ENCODE measurements at places on chromosomes 12 and 14.

- no peak for DNase-seq
Measured at GRCh38 chr12:15356951-15357364, 34.6 kb downstream of the PTPRO start.

DNA sequence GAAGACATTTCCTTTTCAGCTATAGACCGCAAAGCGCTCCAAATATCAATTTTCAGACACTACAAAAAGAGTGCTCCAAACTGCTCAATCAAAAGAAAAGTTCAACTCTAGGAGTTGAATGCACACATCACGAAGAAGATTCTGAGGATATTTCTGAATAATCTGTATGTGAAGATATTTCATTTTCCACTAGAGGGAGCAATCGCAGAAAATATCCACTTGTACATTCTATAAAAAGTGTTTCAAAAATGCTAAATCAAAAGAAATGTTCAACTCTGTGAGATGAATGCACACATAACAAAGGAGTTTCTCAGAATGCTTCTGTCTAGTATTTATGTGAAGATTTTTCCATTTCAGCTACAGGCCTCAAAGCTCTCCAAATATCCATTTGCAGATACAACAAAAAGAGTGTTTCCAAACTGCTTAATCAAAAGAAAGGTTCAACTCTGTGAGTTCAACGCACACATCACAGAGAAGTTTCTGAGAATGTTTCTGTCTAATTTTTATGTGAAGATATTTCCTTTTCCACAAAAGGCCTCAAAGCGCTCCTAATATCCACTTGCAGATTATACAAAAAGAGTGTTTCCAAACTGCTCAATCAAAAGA is 643.8 kb upstream of the ALG10B start:
- DNase-seq = no peak

DNA sequence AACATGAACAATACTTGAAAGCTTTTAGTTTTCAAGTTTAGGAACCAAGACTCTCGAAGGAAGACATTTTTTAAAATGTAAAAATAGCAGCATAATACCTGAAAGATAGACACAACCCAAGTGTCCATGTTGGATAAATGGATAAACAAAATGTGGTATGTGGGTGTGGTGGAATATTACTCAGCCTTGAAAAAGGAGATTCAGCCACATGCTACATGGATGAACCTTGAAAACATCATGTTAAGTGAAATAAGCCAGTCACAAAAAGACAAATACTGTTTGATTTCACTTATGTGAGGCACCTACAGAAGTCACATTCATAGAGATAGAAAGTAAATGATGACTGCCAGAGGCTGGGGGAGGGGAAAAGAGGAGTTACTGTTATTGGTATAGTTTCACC is 228.7 kb downstream of the FBXL14 start:
- no peak for DNase-seq

- no peak for DNase-seq
Measured at GRCh38 chr12:18723752-18724151, 14.1 kb downstream of the PLCZ1 start.

DNA sequence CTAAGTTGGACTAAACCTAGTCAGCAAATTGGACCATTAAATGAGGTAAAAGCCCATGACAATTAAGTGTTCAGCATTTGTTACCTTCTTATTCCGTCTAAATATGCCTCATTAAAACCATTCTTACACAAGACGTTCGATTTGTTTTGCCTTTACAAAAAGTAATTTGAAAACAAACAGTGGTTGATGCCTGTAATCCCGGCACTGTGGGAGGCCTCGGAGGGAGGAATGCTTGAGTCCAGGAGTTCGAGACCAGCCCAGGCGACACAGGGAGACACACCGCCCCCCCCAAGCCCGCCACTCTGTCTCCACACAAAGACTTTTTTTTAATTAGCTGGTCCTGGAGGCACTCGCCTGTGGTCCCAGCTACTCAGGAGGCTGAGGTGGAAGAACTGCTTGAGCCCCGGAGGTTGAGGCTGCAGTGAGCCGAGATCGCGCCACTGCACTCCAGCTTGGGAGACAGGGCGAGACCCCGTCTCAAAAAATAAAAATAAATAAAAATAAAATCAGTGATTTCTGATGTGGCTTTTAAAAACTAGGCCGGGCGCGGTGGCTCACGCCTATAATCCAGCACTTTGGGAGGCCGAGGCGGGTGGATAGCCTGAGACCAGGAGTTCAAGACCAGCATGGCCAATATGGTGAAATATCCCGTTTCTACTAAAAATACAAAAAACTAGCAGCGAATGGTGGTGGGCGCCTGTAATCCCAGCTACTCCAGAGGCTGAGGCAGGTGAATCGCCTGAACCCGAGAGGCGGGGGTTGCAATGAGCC is 856 bp upstream of the EIF4B start:
- peak; percentile 20 for DNase-seq
